ENCODE measurements at places on chromosomes 16 and 17.

DNA sequence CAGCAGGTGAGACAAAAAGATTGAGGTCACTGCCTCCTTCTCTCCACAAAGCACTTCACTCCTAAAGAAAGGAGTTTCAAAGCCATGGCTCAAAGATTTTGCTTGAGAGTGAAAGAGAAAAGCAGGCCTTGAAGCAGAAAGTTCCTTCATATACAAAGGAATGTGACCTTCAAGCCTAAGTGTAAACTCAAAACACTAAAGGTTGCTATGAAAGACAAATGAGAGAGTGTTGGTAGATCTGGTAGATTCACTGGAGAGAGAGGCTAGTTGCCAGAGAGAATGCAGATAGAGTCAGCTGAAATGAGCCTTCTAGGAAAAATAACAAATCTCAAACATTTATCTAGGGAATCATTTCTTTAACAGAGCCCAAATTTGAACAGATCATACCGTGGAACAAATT lies 305.2 kb downstream of the CDH8 start:
- no peak for DNase-seq

DNA sequence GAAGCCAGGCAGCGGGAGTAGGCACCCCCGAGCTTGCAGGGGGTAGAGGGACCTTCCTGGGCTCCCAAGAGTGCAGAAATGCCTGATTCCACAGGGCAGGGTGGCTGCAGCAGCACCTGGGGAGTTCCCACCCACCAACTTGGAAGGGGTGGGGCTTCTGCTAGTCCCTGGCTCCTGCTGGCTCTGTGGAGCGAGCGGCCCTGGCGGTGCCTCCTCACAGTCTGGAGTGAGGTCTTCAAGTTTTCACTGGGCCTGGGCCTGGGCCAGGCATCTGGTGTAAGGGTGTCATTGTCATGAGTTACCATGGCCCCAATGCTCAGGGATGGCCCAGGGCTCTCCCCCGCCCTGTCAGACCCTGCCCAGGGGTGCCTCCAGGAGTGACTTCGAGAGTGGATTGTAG lies 15.8 kb upstream of the ITGB3 start:
- no peak for DNase-seq

- DNase-seq: peak; percentile 22
These were observed 1.8 kb upstream of the JMJD8 start for GRCh38 chr16:685967-686366.

GRCh38 chr16:80681436-80681835 lies 123.0 kb downstream of the CDYL2 start:
- no peak for DNase-seq

DNA sequence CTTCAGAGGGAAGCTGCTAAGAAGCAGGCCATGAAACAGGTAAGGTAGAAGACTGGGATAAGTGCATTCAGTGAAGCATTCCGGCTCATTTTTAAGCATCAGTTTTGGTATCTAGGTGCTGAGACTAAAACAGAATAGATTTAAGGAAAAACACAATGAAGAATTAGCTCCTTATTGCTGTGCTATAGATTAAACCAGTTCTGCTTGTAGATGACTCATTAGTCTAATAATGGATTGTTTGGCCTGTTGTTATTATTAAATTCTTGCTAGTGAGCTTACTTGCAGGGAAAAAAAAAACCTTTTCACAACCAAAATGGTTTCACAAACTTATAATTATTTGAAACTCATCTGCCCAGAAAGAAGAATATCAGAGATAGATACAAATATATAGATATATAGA lies 55.9 kb downstream of the NSRP1 start:
- no peak for DNase-seq

DNA sequence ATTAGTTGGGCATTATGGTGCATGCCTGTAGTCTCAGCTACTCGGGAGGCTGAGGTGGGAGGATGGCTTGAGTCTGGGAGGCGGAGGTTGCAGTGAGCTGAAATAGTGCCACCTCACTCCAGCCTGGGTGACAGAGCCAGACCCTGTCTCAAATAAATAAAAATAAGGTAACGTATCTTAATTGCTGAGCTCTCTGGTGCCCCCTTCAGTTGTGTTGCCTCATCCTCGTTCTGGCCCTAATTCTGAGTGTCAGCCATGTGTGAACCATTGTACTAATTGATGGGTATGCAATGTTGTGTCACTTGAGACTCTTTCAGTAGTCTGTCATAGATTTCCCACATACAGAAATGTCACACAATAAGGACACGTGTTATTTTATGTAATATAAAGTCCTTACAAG lies 363.1 kb upstream of the RBFOX1 start:
- DNase-seq: no peak

GRCh38 chr17:67879662-67880061 lies 54.4 kb downstream of the BPTF start:
- no peak for DNase-seq

DNA sequence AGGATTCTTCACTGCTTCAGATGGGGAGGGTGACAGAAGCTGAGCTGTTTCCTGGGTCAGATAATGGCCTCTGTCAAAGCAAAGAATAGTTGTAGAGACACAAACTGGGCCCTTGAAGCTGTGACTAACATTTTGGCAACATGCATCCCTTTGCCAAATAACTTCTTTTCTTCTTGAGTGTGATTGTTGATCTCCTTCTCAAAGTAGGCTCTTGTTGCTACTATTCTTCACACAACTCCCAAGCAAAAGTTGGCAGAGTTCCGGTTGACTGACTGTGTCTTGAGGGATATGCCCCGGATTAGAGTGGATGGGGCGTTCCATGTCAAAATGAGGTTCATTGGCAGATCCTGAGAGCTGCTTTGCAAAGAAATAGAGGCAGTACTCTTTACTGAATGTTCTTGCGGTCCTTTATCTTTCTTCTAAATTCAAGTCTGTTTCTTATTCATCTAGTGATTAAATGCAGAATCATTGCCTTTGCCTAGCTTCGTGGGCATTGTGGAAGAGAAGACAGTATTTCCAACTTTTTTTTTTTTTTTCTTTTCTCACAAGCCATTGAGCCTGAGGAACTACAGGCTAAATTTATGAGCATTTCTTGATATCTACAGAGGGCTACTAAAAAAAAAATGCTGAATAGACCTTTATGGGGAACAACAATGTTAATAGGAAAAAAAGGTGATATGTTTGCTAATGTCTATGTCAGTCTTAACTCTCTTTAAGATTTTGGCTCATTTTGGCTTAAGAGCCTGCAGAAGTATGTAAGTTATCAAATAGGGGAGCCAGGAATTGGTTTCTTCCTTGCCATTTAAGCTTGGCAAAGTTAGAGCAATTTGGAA lies 5.8 kb downstream of the WIPF2 start:
- peak; percentile 18 for DNase-seq

DNA sequence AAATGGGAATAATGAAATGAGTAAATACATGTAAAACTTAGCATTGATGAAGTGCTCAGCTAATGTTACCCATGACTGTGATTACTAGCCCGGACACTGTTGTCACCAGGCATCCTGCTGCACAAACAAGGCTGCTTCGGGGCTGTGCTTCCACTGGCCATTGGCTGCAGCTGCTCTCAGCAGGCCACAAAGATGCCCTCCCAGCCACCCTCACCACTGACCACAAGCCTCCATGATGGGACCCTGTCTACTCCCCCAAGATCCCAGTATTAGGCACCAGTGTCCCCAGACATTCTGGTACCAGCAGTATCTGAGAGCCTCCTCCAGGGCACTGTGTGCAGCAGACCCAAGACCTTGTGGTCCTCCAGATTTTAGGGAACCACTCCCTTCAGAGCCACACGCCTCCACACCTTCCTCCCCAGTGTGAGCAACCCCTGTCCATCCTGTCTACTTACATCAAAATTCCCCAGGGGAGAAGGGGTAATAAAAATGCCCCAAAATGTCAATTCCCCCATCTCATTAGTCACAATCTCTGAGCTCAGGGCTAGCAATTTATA lies 19.7 kb upstream of the NUP93 start:
- DNase-seq: no peak

DNA sequence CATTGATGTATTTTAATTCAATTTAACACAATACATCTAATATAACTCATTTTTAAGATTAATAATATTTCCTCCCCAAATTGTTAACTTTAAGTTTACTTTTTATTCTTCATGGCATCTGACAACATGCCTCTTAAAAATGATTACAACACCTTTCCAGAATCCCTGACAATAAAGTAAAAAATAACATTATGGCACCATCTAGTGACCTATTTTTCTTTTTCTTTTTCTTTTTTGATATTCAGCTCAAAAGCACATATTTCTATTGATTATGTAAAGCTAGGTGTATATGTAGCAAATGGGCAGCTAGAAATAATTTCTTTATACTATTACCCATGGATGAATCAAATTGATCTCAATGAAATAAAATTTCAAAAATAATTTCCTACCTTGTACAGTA lies 834.3 kb upstream of the CDH8 start:
- DNase-seq: peak; percentile 1

DNA sequence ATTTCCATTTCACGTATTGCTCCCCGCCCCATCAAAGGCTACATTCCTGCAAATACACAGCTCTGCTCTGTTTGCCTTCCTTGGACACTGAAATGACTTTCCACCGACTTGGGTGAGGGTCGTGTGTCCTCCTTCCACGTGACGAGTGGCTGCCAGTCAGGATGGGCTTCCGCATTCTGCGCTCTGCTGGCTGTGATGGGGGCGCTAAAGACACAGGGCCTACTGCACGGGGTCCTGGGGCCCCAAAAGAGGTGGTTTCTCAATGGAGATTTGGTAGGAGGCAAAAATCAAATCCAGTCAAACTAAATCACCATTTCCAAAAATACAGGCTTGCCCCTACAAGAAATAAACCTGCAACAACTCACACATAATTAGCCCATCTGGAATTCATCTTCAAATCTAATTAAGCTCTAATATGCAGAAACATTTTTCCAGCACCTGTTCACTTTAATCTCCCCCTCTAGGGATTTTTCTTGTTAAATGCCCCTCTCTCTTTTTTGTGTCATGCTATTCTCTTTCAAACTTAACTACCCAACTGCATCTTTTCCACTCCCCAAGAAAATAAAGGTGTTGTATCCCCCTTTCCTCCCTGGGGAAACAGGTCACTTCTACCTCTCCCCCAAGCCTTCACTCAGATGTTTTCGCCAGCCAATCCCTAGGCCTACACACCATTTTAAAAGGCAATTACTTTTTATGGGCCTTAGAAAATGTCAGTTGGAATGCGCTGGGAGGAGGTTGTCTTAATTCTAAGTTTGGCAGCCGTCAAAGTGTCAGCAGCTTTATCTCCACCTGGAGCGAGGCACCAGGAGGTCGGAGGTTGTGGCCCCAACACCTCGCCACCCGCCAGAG lies 21.9 kb upstream of the FAAP100 start:
- DNase-seq: no peak

- DNase-seq: peak; percentile 74
These were observed 187.0 kb downstream of the CCDC182 start for GRCh38 chr17:57557834-57558681.

DNA sequence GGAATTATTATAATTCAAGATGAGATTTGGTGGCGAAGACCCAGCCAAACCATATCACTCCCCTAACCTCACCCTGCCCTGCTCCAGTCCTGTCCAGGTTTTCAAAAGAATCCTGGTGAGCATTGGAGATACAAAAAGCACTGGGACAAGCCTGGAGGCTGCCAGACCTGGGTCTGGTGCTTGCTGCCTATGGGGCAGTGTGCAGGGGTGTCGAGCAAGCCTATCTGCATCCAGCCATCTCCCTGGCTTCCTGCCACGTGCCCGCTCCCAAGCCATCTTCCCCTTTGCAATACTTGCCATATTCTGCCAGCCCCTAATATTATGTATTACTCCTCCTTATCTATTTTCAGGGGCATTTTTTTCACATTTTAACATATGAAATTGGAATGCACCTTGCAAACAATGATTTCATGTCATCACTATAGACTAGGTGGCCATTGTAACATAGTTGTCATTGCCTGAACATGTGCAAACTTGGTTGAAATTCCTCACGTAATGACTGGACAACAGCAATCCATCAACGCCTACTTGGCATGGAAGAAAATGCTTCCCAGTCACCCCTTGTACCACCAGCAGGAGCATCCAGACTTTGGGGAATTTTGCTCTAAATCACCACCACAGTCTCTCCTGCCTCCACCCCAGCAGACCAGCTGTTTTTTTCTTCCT lies 8.1 kb upstream of the KDM8 start:
- no peak for DNase-seq

- no peak for DNase-seq
These were observed 63.9 kb downstream of the NETO2 start for GRCh38 chr16:47079860-47080259.

GRCh38 chr16:75267631-75268264 lies 16.3 kb upstream of the BCAR1 start:
- DNase-seq: no peak

- peak; percentile 70 for DNase-seq
These were observed 58.3 kb downstream of the WIPI1 start for GRCh38 chr17:68398691-68399637.

DNA sequence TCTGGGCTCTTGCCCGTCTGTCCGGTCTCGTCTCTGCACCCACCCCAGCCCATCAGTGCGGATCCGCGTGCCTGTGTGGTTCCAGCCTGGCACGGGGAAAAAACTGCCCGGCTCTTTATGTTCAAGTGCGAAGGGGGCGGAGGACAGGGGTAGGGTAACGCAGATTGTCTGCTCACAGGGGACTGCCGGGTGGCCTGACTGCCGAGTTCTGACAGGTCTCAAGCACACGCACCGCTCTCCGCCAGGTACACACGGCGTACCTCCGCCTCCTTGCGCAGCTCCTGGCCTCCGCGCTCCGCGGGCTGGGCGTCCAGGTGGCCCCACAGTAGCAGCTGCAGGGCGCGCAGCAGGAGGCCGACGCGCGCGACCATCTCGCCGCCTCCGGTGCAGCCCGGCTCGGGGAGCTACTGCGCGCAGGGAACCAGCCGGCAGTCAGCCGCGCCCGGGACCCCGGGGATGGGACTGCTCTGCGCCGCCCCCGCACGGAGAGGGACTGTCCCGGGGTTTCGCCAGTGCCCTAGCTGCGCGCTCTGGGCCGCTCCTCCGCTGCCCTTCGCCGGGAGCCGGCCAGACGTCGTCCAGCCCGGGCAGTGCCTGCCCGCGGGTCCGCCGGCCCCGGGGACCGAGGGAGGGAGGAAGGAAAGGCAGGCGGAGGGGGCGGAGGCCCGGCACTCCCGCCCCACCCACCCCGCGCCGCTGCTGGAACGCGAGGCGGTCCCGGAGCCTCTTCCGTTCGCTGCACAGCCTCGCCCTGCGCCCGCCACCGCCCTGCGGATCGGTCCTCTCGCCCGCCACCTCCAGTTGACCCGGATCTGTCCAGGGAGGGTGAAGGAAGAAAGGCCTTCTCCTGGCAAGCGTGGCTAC lies at the start of gene MMP28:
Gene MMP28, minus strand, starts transcription at position 635 of the 864 bp plus-strand sequence. Its CDS starts 264 bp downstream, at position 371.
- DNase-seq: no peak

- no peak for DNase-seq
These were observed 216.3 kb downstream of the SPECC1 start for GRCh38 chr17:20225162-20226115.
